Stimulated activated CD8-positive, alpha-beta memory T cell treated with anti-CD3 and anti-CD28 coated beads, Interleukin-7, amount 100 ng/mL, for 1 hour (primary cell): ENCODE measurements at places on chromosomes 7 and 10.

- no peak for DNase-seq
Observed at GRCh38 chr10:44968500-44969400, 9.1 kb downstream of the RASSF4 start.

GRCh38 chr10:122911889-122912484 lies 1.6 kb downstream of the FAM24A start:
- DNase-seq, result no peak

DNA sequence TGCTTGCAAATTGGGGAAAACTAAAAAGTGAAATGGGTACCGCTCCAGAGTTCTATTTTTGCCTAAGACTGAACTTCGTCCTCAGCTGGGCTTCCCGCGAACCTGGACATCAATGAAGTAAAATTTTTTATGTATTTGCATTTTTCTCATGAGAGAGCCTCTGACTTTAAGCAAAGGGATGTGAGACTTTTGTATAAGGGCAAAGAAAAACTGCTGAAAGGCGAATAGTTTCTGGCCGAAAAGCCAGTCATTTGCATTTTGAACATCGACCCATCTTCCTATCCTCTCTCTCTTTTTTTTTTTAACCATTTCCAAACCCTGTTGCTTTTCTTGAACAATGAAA lies 573 bp downstream of the PMPCB start:
- no peak for DNase-seq

GRCh38 chr10:35726846-35727245 lies 84.8 kb upstream of the FZD8 start:
- no peak for DNase-seq

- no peak for DNase-seq
Observed at GRCh38 chr10:70982443-70982842, 94.1 kb upstream of the PCBD1 start.

DNA sequence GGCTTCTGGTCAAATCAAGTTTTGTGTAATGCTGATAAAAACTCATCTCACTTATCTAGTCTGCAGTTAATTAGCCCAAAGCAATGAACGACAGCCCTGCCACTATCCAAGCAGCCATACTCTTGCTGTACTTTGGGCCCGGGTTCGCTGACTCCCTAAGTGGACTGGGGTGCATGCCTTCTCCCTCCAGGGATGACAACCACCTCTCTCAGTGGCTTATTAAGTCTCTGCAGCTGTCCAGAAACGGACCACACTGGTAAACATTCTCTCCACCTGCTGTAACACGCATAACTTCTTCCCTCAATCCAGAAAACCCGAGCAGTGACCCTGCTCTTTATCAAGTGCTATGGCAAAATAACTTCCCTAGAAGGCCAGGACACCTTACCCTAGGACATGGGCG lies 3.9 kb downstream of the FBXW4 start:
- DNase-seq, result no peak

DNA sequence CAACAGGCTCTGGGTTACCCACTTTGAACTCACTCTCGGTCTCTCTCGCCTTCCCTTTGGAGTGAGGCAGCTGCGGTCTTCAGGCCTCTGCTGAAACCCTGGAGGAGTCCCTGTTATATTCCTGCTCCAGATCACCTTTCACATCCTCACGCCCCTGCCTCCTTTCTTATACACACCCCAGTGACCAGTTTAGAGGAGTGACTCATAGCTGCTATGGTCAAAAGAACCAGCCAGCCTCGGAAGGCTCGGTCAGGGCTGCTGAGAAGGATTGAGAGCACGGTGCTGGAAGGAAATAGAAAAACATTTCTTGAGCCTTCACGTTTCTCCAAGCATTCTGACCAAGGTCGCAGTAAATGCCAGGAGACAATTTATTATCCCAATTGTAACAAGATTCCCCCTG lies 28.3 kb upstream of the SVOPL start:
- no peak for DNase-seq

DNA sequence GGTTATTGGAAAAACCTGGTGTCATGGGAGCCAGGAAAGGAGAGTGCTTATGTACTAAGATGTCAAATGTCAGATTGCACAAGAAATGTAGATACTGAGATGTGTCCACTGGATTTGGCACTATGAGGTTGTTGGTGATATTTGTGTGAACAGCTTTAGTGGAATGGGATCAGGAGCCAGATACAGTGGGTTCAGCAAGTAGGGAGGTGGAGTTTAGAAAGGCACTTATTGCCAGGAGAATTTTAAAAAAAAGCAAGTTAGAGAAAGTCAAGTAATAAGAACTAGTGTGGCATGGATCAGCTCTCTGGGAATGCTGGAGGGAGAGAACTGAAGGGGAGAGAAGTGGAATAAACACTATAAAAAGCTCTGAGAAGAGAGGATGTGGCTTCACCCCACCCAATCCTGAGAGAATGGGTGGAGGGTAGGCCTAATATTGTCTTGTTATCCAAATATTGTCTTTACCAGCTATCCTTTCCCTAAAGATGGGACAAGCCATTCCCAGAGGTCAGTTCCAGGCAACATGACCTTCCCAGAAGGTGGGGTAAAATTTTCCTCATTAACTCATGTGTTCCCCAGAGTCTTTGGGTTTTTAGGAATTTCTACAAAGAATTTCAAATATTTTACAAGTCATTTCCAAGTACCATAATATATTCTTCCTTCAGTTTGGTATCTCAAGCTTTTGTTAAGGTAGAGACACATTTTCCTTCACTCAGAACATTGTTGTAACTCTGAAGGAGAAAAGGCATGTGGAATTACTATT lies 42.3 kb downstream of the ENTPD1 start:
- no peak for DNase-seq

GRCh38 chr10:86956848-86957448 lies 467 bp downstream of the MMRN2 start:
- no peak for DNase-seq

DNA sequence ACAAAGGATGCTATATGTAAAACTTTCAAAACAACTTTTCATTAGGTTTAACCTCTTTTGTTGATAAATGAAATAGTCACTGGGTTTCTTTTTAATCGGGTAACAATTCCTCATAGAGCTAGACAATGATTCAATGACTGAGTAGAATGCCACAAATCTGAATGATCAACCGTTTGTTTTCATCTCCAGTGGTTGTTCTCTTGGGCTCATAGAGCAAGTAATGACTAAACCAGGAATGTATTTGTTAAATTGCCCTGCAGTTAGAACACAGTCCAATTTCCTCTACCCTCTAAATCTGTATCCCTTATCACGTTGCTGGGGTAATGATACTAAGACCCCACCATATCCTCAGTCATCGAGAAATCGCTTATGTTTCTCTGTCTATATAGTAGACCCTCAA lies 40.0 kb downstream of the CNNM1 start:
- no peak for DNase-seq

- no peak for DNase-seq
Observed at GRCh38 chr7:24932815-24933214, 47.2 kb downstream of the OSBPL3 start.

- DNase-seq, result no peak
Observed at GRCh38 chr10:78502210-78502936, 468.7 kb downstream of the RPS24 start.

GRCh38 chr10:91642831-91643692 lies 10.2 kb upstream of the PPP1R3C start:
- no peak for DNase-seq

GRCh38 chr7:86790383-86790782 lies 146.7 kb downstream of the GRM3 start:
- no peak for DNase-seq

- no peak for DNase-seq
Observed at GRCh38 chr7:1301882-1302251, 69.2 kb downstream of the UNCX start.

GRCh38 chr10:66642217-66642616 lies 283.6 kb upstream of the LRRTM3 start:
- no peak for DNase-seq

DNA sequence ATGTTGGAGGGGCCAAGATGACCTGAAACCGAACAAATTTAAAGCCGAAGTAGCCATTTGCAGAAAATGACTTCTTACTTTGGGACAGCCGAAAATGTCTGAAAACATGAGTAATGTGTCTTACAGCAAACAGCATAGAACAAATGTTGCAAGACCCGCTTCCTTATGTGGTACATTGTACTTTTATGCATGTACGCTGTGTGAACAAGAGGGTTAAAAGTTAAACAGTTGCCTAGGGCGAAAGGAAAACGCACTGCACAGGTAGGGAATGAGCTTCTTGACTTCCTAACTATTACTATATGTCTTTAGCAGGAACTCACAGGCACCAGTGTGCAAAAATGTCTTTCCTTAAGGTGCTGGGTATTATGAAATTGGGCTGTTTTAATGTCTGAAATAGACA lies 303.5 kb upstream of the MGMT start:
- DNase-seq, result no peak

GRCh38 chr10:48895803-48896195 lies 43.8 kb downstream of the LRRC18 start:
- no peak for DNase-seq

DNA sequence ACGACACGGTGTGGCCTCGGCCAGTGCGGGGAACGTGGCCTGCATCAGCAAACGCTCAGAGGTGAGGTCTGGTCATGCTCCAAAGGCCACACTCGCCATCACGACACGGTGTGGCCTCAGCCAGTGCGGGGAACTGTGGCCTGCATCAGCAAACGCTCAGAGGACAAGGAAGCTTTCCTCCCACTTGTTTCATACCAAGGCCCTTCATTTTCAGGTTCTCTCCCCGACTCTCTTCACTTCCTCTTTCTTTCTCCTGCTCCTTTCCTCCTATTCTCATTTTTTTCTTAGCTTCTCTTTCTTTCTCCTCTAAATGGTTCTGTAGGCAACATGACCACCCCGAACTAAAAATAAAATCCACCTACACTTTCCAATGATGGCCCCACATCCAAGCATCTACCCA lies 384.4 kb upstream of the SHH start:
- DNase-seq, result no peak

DNA sequence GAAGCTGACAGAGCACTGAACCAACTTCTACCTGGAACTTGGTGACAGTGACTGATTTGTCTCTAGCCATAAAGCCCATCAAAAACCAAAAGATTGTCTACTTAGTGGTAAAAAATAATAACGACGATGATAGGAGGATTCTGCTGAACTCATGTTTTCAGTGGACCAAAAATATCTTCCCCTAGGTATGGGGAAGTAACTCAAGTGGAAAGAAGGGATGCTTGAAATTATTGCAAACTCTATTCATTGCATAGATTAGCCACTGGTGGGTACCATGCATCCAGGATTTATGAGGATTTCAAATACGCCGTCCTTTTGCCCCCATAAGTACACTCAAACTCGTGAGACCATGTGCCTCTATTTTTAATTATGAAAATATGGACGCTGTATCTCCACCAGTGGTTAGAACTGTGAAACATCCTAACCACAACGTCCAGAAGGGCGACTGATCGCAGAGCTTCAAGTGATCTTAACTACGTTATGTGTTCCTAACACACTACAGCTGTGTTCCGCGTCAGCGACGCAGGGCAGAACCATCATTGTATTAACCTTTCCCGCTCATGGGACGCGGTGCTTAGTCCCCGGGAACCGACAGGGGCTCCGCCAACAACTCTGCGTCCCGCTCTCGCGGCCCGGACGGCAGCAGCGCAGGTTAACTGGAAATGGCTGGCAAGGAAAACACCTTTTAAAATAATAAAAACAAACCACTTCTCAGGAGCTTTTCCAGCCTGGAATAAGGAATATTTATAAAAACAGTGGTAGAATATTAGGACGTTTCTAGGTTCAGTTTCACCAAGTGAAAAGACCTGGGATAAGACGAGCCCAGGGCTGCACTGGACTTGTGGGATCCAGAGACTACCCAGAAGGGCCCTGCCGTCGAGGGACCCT lies 776 bp downstream of the PEX1 start:
- peak; percentile 10 for DNase-seq

DNA sequence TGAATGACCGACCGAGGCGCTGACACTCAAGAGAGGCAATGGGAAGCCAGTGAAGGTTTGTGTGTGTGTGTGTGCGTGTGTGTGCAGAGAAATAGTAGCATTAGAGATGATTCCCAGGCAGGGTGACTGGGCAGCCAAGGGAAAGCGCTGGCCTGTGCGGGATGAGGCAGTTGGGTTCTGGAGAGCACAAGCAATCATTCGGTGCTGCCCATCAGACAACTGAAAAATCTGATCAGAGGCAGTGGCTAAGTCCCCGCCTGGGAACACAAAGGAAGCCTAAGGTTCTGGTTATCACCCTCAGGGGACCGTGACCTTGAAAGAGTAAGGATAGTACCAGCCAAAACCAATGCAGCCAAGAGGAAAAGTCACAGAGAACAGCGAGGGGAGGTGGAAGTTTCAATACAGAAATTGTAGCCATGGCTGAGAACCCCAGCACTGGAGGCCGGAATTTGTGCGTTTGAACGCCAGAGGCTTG lies 868 bp upstream of the PDCD4 start:
- no peak for DNase-seq

GRCh38 chr10:15433850-15434537 lies 62.9 kb upstream of the FAM171A1 start:
- no peak for DNase-seq

DNA sequence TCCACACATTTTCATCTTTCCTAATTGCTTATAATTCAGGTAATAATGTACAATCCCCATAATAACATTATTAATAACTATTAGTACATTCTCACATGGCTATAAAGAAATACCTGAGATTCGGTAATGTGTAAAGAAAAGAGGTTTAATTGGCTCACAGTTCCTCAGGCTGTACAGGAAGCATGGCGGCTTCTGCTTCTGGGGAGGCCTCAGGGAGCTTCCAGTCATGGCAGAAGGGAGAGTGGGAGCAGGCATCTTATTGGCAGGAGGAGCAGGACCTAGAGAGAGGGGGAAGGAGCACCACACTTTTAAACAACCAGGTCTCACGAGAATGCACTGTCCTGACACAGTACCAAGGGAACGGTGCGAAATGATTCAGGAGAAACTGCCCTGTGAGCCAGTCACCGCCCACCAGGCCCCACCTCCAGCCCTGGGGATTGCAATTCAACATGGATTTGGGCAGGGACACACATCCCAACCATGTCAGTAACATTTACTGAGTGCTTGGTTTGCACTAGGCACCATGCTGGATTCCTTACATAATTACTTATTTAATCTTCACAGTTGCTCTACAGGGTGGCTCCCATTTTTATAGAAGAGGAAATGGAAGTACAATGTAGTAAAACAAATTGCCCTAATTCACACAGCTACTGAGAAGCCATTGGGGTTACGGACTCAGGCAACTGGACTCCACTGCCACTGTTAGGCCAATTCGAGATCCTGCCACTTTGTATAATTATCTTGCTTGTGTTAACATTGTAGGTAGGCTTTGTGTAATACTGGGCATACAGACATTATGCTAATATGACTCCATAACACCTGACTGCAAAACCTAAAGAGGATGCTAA lies 8.7 kb upstream of the ESYT2 start:
- DNase-seq, result no peak

DNA sequence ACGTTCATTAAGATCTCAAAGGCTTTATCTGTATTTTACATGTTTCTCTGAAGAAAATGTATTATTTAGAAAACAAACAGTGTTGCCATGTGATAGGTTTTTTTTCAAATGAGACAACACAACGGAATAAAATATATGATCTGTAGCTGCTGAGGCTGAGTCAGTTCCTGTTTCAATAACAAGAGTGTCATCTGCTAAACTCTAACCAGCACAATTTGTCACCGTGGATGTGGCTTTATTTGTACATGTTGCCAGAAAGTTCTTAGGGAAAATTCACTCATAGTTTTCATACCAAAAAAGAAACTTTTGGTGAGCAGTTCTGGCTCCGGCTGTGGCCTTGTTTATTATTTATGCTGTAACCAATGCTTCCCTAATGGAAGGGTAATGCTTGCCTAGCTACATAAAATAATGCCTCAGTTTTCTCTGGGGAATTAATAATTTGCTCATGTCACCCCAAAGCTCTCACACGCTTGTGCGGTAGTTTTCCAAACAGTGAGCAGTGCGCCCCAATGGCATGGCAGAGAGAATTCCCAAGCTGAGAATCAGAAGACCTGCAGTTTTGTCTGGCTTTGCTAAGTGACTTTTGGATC lies 20.3 kb upstream of the KLF6 start:
- DNase-seq, result no peak

- no peak for DNase-seq
Observed at GRCh38 chr7:24824896-24825295, 67.6 kb upstream of the GSDME start.
